ENCODE measurements at places on chromosomes 16 and 17.

- no peaks in the 10 kb centered on the region for H3K4me1 ChIP-seq
- no peak overlapping the region for H3K27ac ChIP-seq
- no peaks in the 10 kb centered on the region for H3K27me3 ChIP-seq
- H3K36me3 ChIP-seq: no peaks in the 10 kb centered on the region
- DNase-seq: no peak
Observed at GRCh38 chr16:54106057-54106456, 180.5 kb downstream of the IRX3 start.

DNA sequence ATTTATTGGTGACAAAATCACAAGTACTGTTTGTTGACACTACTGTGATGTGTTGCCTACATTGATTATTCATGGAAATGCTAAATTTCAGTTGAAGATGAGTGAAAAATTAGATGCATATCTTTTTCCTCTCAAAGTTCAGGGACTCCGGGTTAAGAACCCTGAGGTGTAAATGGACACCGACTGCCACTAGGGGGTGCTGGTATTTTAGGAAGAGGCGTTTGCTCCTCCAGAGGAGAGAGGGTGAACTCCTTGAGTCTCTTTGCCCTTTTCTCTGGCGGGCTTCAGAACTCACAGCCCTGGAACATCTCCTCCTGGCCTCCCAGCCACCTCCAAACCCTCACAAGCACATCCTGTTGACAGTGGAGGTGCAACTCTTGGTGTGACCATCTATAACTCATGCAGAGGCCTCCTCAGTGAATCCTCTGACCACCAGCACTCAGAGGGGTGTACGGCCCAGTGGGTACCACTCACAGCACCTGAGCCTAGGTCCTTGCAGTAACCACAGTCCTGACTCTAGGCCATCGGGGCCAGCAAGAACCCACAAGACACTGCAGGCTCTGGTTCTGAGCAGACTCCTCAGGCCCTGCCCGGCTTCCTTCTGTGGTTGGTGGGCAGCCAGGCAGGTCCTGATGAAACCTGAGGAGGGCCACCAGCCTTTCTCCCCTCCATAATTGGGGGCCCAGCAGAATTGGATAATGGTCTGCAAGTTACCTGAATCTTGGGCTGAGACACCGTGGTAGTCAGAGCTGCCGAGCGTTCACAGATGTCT is 26.2 kb upstream of the PIK3R5 start:
- no peak overlapping the region for H3K27ac ChIP-seq
- no peak overlapping the region for H3K4me3 ChIP-seq
- peak; percentile 86 for DNase-seq

DNA sequence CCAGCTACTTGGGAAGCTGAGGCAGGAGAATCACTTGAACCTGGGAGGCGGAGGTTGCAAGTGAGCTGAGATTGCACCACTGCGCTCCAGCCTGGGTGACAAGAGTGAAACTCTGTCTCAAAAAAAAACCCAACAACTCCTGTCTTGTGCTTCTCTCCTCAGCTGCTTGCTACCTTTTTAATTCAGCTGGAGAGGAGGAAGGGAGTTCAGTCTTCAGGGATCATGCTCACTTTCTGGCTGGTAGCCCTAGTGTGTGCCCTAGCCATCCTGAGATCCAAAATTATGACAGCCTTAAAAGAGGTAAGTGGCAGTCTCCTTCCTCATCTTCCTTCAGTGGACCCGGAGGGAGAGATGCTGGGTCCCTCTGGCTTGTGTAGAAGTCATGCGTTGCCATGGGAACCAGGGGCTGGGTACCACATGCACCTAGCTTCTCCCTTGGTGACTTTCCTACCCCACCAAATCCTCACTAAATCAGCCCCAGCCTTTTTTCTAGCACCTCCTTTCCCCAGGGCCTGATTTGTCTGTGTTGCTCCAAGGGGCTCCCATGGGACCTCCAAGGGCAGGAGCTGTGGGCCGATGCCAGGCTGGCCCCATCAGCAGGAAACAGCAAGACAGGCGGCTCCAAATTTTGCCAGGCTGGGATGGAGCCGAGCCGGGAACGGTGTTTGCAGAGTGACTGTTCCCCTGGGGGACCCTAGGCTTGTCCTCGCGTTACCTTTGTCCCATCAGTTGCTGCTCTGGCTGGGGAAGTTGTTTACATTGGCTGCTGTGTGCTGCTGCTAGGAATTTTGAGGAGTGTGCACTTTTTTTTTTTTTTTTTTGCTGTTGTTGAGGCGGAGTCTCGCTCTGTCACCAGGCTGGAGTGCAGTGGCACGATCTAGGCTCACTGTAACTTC is 65.2 kb downstream of the ABCC1 start:
- H3K4me3 ChIP-seq: no peak overlapping the region
- H3K27ac ChIP-seq: no peak overlapping the region
- no peaks in the 10 kb centered on the region for H3K27me3 ChIP-seq
- peak; percentile 21 for DNase-seq
- H3K4me1 ChIP-seq: no peaks in the 10 kb centered on the region

DNA sequence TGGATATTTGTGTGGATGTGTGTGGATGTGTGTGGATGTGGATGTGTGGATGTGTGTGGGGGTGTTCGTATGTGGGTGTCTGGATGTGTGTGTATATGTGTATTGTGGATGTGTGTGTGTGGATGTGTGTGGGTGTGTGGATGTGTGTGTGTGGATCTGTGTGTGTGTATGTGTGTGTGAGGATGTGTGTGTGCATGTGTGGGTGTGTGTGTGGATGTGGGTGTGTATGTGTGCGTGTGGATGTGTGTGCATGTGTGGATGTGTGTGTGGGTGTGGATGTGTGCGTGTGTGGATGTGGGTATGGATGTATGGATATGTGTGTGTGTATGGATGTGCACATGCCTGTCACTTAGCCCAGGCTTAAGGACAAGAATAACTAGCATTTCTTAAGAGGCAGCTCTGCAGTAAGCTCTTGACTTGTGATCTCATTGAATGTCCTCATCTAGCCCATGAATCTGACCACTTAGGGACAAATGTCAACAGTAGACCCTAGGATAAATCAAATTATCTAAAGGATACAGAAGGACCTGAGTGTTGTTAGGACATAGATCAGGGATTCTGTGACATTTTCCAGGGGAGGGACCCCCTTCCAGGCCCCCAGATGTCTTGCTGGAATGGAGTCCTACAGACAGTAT is 83.5 kb downstream of the BMERB1 start:
- no peak overlapping the region for H3K27ac ChIP-seq
- no peak for DNase-seq
- H3K27me3 ChIP-seq: no peaks in the 10 kb centered on the region
- no peak overlapping the region for H3K4me3 ChIP-seq
- no peaks in the 10 kb centered on the region for H3K4me1 ChIP-seq

DNA sequence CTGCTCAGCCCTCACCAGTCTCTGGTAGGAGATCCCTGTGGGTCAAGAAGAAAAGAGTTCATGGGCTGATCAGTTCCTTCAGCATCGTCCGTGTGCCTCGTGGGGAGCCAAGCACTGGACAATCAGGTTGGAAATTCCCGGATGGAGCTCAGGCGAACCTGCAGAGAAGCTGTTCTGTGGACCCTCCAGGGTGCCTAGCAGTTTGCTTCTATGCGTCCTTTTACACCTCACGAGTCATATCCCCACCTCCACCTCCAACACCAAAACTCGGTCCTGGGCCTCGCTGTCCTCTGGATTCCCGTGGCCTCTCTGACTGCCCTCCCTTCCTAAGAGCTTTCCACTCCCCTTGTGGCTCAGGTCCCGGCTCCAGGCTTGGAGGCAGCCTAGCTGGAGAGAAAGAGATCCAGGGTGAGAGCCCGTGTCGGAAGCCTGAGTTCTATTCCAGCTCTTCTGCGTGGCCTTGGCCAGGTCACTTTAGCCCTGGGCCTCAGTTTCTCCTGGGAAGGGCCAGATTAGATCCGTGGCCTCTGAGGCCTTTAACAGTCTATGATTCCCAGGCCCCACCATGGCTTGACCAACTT is 26.2 kb upstream of the PIK3R6 start:
- no peak for DNase-seq
- no peaks in the 10 kb centered on the region for H3K4me1 ChIP-seq
- H3K27ac ChIP-seq: no peak overlapping the region
- H3K27me3 ChIP-seq: no peaks in the 10 kb centered on the region

DNA sequence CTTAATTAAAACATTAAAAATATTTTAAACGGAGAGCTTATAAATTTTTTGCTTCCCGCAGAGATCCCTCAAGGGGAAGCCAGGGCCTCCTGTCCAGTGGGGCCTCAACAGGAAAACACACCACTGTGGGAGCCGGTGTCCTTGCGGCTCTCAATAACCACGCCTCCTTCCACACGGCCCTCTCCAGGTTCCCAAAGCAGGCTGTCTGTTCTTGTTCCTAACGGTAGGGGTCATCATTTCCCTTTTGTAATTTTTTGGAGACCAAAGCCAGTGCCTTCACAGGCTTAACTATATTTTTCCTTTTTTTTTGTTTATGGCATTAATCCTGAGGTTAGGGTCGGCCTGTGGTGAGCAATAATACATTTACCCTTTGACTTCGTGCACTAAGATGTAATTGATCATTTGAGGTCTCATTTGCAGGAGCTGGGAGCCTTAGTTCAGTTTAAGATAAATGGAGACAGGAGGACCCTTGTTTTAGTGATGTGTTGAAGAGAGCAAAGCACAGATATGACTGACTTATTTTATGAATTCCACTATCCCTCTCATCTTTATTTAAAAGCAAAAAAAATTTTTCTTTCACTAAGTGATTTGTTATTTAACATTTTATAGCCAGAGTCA is 77.5 kb upstream of the N4BP1 start:
- H3K27me3 ChIP-seq: peaks cover 27% of the 10 kb centered on the region
- H3K4me3 ChIP-seq: no peak overlapping the region
- no peaks in the 10 kb centered on the region for H3K4me1 ChIP-seq
- DNase-seq: peak; percentile 82

- DNase-seq: no peak
- no peak overlapping the region for H3K27ac ChIP-seq
- H3K4me1 ChIP-seq: no peaks in the 10 kb centered on the region
- H3K4me3 ChIP-seq: no peak overlapping the region
Observed at GRCh38 chr17:74481621-74482020, 15.2 kb downstream of the CD300A start.

DNA sequence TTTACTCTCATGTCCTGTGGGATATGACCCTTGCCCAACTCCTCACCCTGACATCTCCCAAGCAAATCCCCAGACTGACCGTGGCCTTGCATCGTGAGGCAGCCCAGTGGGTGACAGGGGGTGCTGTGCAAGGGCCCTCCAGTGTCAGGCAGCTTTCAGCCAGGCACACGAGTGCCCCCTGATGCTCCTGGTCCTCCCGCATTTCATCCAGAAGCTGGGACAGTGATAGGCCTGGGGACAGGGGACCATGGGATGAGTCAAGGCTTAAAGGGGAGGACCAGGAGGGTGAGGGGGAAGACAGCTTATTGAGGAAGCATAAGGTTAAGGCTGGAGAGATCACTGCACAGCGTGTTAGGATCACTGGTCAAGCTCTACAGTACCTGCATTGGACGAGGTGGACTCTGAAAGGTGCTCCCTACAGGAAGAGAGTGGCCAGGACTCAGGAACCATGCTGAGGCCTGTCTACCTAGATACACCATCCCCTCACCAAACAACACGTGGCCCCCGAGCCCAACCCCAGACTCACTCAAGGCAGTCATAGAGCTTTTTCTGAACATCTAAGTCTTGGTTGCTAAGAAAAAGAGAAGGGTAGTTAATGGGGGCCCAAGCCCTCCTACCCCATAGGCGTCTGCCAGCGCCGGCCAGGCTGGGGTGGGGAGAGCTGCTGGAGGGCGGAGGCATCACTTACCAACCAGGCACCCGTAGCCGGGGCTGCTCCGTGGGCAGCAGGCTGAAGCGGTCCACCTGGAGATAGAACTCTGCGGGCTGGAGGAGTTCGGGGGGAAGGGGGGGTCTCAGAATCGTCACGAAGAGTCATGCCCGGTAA is 998 bp downstream of the ACD start:
- H3K36me3 ChIP-seq: peaks cover 6% of the 10 kb centered on the region
- peaks cover 12% of the 10 kb centered on the region for H3K4me1 ChIP-seq
- peak overlapping the region; percentile 86 for H3K27ac ChIP-seq
- no peak for DNase-seq
- H3K4me3 ChIP-seq: peak overlapping the region; percentile 66

DNA sequence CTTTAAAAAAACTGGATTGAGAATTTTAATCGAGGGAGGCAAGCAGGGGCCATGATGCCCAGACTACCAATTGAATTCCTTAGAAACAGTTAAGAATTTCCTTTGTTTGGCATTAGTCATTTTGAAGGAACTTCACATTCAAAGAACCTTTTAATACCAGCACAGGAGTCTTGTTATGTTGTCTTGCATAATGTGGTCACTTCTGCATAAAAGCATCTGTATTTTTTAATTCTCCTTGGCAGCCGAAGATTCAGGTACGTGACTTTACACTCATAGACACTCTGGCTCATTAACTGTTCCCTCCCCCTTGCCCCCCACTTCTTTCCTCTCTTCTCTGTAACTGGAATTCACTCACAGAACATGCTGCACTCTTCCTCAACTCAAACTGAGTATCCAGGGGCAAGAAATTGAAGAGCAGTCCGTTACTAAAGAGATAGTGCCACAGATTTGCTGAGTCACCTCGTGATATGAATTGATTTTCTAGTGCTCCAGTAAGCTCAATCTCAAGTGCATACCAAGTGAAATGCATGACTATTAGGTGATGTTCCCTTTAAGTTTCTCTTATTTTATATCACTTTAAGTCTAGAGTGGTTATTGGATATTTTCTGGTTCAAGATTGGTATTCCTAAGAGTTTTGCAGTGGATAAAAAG is 572.2 kb upstream of the SOX9 start:
- H3K4me3 ChIP-seq: no peak overlapping the region
- H3K4me1 ChIP-seq: no peaks in the 10 kb centered on the region
- H3K27ac ChIP-seq: no peak overlapping the region
- no peak for DNase-seq

- no peak for DNase-seq
- no peaks in the 10 kb centered on the region for H3K27me3 ChIP-seq
- H3K4me3 ChIP-seq: no peak overlapping the region
- peaks cover 14% of the 10 kb centered on the region for H3K36me3 ChIP-seq
Observed at GRCh38 chr17:75020331-75021110, 8.1 kb downstream of the MRPL58 start.

DNA sequence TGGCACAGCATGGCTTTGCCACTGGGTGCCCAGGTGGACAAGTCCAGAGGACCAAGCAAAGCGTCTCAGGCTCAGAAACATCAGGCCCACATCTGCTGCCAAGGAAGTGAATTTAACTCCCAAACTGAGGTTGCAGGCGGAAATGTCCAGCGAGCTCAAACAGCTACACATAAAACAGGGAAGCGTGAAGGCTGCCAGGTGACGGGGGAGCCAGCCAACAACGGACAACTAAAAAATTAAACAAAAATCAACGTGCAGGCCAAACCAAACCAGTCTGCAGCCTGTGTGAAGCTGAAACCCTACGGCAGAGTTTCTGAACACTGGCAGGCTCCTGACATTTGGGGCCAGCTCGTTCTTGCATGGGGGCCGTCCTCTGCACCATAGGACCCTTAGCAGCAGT is 2.5 kb downstream of the TK1 start:
- peaks cover 17% of the 10 kb centered on the region for H3K4me1 ChIP-seq
- H3K27me3 ChIP-seq: no peaks in the 10 kb centered on the region
- no peak for DNase-seq

DNA sequence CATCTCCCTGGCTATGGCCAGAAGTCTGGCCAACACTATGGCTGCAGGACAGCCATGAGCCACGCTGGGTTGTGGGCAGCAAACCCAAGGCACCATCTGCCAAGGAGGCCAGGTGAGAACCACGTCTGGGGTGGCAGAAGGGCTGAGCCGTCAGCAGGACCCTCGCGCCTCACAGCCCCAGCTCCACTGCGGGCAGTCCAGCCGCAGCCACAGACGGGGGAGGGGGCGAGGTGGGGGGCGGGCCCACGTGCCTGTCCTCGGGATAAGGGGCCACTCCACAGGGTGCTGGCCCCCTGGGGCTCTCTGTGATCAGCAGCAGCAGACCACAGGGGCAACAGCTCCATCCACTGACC is 6.5 kb upstream of the BAIAP2 start:
- DNase-seq: no peak
- peaks cover 22% of the 10 kb centered on the region for H3K4me1 ChIP-seq
- H3K4me3 ChIP-seq: no peak overlapping the region
